Mucosa of gallbladder (tissue), 1 donor: ENCODE measurements at places on chromosomes 1 and 21. TPM values are rescaled to one million over a fixed set of nuclear protein-coding genes. Genes with fewer than 3 reads are reported as not detected.

GSTM5 gene
- 32.8 TPM for total RNA-seq

GUCA2B gene
- 7.9 TPM for total RNA-seq

IL12RB2 gene
- total RNA-seq = 0.98 TPM

TMEM240 gene
- total RNA-seq = 4.7 TPM

CLDN8 gene
- 0.09 TPM for total RNA-seq

CLDN17 gene
- not detected for total RNA-seq

MEF2D gene
- 57.8 TPM for total RNA-seq

FPGT gene
- 31.2 TPM for total RNA-seq

NBPF1 gene
- 64.2 TPM for total RNA-seq
